ENCODE measurements at places on chromosomes 12 and 14.

DNA sequence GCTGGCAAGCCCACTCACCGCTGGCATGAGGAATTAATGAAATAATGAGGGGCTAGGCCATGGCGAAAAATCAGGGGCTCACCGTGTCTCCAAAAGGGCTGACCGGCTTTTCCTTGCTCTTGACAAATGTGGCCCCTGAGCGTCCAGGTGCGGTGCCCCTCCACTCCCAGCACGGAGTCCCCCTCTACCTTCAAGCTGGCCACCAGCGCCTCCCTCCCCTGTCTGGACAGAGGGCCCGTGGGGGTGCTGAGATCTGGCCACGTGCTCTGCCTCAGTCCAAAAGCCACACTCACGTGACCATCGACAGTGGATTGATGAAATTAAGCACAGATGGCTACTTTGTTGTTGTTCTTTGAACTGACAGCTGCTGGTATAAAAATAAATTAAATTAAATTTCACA, 78.8 kb upstream of the BCL11B start:
- DNase-seq = no peak

DNA sequence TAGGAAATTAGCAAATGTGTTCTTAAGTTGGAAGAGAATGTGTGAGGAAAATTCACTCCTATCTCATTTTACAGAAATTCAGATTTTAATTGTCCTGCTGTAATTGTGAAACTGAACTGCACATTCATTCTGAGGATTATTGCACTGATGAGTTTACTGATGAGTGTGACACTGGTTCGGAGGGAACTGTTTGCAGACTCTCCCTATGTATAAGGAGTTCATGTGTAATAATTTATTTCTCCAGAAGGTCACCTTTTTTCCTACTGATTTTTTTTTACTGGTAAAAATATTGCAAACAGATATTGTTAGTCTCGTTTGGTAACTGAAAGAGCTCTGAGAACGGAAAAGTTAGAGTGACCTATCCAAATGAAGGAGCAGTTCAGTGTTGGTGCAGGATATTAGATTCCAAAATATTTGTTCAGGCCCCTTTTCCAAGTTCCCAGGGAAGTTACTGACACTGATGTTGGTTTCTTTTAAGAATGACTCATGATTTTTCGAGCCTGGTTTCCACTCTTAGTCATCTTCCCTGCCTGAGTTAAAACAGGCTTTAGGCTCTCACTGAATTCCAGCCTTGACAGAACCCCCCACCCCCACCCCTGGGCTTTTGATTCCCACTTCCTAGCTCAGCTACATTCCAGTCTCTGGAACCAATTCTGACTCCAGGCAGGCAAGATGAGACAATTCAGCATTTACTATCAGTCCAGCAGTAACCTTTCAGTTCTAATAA, 18.4 kb downstream of the ANO6 start:
- DNase-seq = peak; percentile 97

DNA sequence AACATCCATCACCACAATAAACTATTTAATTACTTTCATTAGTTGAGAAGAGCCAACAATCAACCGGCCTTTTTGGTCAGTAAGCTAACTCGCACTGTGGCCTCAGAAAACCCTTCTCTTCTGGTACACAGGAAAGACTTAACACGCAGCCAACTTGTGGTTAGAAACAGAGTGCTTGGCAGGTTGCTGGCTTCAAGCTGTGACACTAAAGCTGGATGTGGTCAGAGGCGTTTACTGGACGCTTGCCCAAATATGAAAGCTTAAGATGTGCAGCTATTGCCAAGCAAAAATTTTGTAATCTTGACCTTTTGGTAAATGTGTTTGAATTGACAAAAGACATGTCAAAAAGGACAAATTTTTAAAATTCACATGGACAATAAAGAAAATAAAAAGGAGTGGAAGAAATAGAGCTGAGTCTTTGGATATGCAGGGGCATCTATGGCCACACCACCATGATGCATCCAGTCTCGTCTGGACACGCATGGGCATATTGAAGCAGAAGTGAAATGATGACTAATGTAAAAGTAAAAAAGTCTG, 2.6 kb upstream of the KLRK1 start:
- peak; percentile 85 for DNase-seq

- DNase-seq = no peak
These were observed 7.3 kb downstream of the SLC25A47 start for GRCh38 chr14:100330388-100330931.

DNA sequence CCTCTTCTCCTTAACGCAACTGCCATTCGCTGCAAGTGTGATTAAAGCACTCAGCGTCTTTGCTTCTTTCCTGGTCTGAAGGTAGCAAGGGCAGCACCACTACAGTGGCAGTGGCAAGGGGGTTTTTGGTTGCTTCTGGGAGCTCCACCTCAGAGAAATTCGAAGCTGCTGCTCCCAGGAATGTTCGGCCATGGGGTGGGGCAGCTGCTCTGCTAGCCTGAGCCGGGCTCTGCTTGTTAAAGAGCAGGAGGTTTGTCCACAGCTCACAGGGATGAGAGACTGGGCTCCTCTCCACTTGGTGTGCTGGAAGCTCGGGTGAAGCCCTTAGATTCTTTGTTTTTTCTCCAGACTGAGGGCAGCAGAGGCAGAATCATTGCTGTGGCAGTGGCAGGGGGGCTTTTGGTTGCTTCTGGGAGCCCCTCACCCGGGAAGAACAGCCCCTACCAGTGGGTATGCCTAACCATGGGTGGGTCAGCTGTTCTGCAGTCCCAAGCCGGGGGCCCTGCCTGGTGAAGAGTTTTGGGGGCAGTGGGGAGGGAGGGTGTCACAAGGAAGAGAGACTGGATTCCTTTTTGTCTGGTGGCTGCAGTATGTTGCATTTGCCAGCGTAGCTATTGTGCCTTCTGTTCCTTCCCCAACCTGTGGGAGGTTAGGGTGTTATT, 340.2 kb downstream of the AEBP2 start:
- no peak for DNase-seq

- DNase-seq = no peak
These were observed 18.0 kb downstream of the ACACB start for GRCh38 chr12:109134186-109134917.

- DNase-seq = no peak
These were observed 10.3 kb downstream of the CEP170B start for GRCh38 chr14:104875412-104875751.

DNA sequence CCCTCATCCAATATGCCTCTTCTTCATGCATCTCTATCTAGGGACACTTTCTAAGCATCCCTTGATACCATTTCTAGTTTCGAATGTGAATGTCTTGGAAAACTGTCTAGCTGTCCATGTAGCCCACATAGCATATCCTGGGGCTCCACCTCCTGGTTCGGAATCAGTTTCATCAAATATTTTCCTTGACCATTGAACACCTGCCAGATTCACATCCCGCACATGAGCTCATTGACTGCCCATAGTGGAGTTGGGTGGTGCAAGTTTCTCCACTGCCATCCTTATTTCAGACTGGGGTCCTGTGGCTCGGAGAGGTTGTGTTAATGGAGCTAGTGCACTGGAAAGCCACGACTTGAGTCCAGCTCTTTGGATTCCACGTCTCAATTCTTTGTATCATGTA, 58.6 kb upstream of the TMEM263 start:
- no peak for DNase-seq

GRCh38 chr14:101364503-101365328, 196.6 kb upstream of the DIO3 start:
- no peak for DNase-seq

DNA sequence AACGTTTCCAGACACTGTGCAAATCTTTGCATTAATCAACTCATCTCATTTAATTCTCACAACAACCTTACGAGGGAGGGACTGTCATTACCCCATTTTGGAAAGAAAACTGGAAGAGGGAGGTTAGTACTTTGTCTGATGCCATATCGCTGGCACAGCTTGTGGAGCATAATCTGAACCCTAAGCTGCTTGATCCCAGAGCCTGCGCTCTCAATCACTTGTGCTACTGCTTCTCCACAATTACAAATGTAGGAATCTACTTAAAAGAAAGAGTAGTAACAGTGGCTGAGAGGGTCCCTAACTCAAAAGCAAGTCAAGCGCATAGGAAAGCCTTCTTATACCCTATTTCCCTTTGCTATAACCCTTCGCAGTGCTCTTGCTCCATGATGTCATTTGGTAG, 3.2 kb downstream of the EFS start:
- DNase-seq = no peak

- no peak for DNase-seq
These were observed 97.8 kb downstream of the PCNX1 start for GRCh38 chr14:71005076-71005475.

DNA sequence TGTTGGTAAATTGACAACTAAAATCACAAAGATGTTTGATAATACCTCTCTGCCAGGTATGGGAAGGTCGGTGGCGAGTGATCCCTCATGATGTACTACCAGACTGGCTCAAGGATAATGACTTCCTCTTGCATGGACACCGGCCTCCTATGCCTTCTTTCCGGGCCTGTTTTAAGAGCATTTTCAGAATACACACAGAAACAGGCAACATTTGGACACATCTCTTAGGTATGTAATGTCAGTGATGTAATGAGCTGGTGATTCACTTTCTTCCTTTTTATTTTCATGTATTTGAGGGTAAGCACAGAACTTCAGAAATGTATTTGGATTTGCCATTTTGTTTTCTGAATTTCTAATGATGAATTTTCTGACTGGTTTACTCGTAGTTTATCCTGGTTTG, 42.6 kb upstream of the LRTM2 start:
- DNase-seq = peak; percentile 59

- DNase-seq = no peak
These were observed 798.0 kb upstream of the MGAT4C start for GRCh38 chr12:87054226-87054625.

- no peak for DNase-seq
These were observed 19.1 kb downstream of the AMN start for GRCh38 chr14:102941419-102942011.

- DNase-seq = no peak
These were observed 171.1 kb upstream of the G2E3 start for GRCh38 chr14:30387871-30388270.

DNA sequence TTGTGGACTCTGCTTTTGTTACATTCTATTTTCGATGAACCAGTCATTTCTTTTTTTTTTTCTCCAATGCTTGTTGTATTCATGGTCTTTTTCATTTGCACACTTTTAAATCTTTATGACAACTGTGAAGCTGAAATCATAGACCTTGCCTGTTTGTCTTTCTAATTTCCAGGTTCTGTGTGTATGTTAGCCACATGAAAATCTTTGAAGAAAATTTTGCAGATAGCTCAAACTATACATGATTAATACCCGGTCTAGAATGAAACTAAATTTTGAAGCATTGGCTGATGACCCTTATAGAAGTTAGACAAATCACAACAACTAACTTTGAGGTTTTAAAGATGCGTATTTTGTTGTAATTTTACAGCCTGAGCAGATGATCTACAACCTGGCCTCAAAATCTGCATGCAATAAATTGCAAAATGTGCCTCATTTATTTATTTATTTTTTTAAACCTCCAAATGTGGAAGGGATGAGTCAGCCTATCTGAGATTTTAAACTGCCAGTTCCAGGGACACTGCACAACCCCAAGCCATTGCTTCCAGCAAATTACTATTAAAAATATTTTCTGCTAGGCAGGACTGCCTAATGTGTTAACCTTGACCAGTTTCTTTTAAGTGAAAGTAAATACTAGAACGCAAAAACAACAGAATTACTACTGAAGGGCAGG, 96.3 kb upstream of the NAV3 start:
- DNase-seq = peak; percentile 47

DNA sequence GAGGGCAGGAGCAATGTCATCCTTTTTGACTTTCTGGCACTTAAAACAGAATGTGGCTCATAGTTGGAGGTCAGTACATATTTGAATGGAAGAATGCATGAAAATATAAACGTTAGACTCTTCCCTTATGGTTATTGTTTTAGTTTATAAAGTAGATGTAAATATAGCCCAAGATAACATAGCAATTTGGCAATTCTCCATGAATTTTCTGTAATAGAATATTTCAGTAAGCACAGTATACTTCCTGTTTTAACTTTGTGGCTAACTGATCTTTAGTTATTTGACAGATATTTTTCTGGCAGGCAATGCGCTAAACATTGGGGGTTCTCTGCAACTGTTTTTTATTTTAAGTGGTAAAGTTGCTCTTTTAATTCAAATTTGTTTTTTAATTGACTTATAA, 763.0 kb downstream of the NRXN3 start:
- DNase-seq = no peak

GRCh38 chr12:117718559-117718958, 250.2 kb downstream of the KSR2 start:
- no peak for DNase-seq

- no peak for DNase-seq
These were observed 657 bp downstream of the METAP2 start for GRCh38 chr12:95474660-95474958.

DNA sequence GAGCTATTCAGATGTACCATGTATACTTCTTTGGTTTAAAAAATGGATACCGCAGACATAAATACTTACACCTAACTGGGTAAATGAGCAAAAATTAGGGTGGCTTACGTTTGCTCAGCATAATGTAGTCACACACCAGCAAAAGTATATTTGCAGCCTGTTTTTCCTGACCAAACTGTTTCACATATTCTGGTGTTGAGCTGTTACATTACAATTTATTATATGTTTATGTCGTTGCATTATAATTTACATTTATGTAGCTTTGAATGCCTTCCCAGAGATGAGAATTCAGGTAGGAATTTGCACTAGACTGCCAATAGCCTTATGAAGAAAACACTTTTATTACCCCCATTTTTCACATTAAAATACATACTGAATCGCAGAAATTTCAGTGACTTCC, 183.3 kb downstream of the PTPRO start:
- no peak for DNase-seq

- DNase-seq = no peak
These were observed 788 bp downstream of the TEX52 start for GRCh38 chr12:2856051-2856450.

- DNase-seq = no peak
These were observed 46.7 kb downstream of the KICS2 start for GRCh38 chr12:64175254-64175945.

DNA sequence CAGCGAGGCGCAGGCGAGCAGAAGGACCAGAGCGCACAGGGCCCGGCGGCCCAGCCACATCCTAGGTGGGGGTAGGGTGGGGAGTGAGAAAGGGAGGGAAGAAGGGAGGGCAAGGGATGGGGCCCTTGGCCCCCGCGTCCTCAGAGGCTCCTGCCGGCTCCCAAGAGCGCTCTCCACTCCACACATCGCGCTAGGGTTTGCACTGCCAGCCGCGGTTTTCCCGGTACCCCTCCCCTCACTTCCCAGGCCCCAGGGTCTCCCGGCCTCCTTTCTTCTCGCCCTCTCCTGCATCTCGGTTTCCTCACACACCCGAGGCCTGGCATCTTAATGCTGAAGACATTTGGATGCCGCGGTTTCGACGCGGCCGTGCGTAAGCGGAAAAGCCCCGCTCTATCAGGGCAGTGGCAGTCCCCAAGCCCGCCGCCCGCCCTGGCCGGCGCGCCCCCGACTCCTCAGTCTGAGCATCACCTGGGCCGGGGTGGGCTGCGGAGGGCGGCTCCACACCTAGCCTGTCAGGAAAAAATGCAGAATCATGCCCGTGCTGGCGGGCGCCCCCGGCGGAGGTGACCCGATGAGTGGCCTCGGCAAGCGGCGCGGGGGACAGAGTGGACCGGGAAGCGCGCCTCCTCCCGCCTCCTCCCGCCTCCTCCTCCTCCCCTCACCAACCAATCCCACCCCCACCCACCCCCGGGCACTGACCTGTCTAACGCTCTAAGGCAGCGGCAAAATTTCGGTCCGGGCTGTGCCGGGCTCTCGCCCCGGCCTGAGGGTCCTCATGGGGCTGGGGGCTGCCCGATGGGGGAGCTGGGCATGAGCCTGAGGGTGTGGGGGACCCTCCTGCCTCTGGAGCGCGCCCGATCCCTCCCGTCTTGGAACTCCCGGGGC, 686 bp downstream of the B4GALNT1 start:
- DNase-seq = no peak
